ENCODE measurements at places on chromosomes 3 and 15.

DNA sequence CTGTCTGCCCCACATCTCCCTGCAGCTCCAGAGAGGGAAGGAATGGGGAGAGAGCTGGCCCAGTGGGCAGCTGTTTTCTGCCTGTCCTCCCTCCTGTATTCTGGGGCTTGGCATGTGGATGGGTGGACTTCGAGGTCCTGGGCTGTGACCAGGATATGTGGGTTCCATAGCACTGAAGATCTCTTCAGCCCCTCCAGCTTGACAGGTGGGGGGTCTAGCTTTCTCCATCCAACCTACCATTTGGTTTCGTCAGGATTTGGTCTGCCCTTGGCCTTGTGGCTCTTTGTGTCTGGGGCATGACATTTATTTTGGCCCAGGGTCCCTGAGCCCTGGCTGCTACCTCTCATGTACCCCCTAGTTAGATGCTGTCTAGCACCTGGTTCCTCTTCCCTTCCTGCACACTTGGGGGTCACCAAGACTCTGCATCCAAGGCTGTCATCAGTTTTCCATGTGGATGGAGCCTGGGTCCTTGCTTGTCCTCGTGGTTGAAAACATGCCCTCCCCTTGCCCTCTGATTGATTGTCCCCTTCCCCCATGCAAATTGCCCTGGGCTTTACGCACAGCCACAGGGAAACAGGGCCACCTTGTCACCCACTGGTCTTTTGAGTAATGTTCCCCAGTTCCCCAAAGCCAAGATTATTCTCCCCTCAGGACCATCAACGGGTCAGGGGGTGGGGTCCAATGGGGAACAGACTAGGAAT is 3.2 kb downstream of the EPHB3 start:
- DNase-seq = no peak

DNA sequence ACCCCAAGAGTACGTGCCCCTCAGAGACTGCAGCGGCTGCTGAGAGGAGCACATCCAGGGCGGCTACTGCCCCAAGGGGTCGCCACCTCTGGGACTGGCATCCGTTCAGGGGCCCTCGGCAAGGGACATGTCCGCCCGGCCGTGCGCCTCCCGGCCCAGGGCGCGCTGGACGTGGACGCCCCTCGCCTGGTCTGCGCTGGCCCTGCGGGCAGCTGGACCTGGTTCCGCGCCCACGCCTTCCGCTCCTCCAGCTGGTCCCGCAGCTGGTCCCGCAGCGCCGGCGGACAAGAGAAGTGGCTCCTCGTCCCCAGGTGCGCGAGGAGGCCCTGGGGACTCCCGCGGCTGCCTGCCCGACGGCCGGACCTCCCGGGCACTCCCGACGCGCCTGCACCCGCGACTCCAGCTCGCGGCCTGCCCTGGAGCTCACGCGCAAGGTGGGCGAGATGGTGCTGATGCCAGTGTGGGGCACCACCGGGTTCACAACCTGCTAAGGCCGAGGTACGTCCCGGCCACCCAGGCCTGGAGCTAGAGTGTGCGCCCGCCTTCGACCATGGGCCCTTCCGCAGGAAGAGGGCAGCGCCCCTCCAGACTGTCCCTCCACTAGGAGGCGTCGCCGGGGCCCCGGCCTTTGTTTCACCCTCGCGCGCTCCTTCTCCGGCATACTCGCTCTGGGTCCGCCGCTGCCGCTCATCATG is 14.4 kb upstream of the GP9 start:
- DNase-seq = no peak

DNA sequence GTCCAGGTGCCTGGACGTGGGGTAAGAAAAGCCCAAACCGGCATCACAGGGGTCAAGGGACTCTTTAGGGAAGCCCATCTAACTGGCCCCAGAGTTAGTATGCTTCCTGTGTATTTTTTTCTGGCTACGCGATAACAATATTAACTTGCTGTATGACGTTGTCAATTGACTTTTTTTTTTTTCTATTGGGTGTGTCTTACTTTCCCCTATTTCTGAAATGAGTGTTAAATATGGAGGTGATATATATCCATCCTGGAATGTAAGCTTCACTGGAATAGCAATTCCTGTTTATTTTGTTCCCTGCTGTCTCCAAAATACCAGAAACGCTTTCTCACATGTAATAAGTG is 598 bp upstream of the GMNC start:
- no peak for DNase-seq

- no peak for DNase-seq
Observed at GRCh38 chr3:50294089-50294488, 1.9 kb upstream of the IFRD2 start.

GRCh38 chr15:35330048-35330695 is 215.8 kb downstream of the DPH6 start:
- DNase-seq = no peak

- no peak for DNase-seq
Observed at GRCh38 chr3:189626286-189626685, 4.9 kb upstream of the TP63 start.

GRCh38 chr15:37767841-37768455 is 166.5 kb upstream of the TMCO5A start:
- DNase-seq = no peak

GRCh38 chr3:135240426-135240825 is 445.4 kb downstream of the EPHB1 start:
- no peak for DNase-seq
